NCI-H1930 (cell line): ENCODE measurements at places on chromosomes 7 and 10.

DNA sequence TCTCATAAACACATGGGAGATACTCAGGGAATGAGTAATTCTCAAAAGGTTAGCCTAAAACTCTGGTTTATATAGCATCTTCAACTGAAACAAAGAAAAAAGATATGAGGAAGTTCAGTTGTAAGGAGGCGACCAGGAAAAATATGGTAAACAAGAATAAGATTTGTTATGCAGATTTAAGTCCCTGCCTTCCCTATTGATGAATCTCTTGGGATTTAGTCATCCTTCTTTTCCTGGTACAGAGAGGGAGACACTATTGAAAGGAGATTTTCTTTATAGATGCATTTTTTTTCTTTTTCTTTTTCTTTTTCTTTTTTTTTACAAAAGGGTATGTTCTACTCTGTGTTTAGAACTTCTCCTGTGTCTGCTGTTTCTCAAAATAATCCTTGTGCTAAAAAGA, 557.5 kb downstream of the DNAJB9 start:
- no peak for DNase-seq

DNA sequence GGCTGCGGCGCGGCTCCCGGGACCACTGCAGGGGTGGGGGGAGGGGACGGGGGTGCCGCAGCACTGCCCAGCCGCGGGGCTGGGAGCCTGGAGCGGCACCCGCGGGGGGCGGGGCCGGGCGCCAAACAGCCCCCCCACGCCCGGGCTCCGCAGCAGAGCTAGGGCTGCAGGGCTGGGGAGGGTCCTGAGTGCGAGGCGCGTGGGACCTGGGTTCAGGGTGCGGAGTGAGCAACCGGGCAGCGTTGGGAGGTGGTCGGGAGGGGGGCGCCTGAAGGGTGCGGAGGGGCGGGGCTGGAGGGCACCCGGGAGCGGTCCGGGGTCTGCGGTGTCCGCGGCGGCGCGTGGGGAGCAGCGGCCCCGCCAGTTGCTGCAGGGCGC, 528 bp downstream of the CAMK2G start:
- no peak for DNase-seq

DNA sequence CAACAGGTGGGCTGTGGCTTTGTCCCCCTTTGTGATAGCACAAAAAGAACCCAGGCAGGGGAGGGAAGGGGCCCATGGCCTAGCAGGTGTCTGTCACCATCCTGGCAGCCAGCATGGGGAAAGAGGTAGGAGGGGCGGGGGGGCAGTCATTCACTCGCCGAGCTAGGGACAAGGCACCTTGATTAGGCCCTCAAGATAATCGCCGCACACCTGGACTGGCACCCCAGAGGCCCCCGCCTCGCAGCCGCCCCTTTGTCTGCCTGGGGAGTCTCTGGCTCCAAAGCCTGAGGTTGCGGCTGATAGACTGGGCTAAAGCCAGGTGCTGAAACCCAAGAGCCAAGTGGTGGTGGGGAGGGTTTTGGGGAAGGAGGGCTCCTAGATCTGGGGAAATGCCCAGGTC, 151.2 kb upstream of the PCBD1 start:
- no peak for DNase-seq

DNA sequence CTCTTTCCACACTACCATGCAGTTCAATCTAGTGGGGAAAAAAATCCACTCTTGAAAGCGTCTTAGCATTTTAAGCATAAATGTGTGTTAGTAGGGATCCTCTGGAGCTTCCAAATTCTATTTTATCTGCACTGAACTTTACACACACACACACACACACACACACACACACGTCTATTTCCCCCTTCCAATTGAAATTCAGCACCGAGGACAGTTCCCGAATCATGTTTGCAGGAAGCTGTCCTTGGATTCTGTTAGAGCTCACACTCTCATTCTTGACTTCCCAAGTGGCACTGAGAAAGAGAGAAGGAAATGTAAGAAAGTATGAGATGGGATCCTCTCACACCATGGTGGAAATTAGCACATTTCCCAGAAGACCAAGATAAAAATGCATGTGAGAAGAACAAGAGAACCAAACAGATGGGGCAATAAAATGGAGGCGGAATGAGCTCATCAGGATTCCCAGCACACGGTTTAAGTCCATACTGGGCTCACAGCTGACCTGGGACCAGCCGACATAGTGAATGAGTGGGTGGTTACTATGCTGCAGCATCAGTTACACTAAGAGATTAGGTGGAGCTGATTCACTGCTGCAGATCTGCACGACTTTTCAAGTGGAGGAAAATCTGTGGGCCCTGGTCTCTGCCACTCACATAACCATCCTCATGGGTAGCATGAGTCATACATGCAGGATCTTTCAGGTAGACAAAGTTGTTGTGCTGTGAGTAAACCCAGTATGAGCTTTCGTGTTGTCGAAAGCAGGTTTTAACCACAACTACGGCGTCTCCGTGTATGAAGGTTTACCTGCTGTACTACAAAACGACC, 3.3 kb upstream of the NPTX2 start:
- DNase-seq = no peak

DNA sequence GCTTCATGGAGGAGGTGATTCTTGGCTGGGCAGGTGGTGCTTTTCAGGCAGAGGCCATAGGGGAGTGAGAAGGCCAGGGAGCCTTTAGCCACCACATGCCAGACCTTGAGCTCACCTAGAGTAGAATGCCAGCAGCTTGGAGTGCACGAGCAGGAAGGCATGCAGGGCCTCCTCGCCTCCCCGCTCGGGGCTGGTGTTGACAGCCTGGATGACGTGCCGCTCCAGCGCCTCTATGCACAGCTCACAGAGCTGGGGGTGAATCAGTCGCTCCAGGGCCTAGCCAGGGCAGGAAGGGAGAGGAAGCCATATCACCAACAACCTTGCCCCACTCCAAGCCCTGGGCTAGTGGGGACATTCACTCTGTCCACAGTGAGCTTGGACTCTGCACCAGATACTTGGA, 15.7 kb downstream of the HPS1 start:
- no peak for DNase-seq

DNA sequence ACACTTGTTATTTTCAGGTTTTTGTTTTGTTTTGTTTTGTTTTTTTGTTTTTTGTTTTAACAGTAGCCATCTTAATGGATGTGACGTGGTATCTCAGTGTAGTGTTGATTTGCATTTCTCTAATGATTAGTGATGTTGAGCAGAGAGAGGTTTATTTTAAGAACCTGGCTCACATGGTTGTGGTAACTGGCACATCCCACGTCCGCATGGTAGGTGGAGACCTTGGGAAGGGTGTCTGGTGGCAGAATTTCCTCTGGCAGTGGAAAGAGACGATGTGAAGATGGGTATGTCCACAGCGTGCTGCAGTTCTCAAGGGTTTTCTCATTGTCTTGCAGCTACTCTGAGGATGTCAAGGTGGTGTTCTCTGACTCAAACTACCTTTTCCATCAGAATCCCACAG, 252.2 kb downstream of the GALNT17 start:
- DNase-seq = no peak

DNA sequence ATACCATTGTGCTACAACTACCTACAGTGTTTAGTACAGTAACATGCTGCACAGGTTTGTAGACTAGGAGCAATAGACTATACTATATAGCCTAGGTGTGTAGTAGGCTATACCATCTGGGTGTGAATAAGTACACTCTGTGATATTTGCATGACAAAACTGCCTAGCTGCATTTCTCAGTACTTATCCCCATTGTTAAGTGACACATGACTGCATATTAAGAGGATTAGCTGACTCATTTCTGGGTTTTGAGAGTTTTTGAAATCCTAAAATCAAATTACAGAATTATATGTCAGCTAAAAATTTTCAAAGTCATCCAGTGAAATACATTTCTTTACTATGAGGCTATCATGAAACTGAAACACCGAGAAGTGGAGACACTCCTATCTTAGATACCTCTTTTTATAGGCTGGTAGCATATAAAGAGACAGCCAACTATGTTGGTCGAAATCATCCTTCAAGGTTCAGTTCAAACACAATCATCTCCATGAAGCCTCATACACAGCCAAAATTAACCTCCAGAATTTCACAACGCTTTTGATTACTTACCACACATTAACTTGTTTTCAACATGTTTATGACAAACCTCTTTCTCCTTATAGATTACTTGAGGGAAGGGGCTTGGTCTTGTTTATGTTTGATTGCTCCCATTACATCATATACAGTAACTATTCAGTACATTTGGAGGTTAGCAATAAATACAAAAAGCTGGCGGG, 89.8 kb upstream of the ANK3 start:
- no peak for DNase-seq

GRCh38 chr10:33155720-33156638, 178.5 kb downstream of the NRP1 start:
- no peak for DNase-seq

GRCh38 chr10:47044741-47045140, 133.5 kb downstream of the PTPN20 start:
- DNase-seq = no peak

DNA sequence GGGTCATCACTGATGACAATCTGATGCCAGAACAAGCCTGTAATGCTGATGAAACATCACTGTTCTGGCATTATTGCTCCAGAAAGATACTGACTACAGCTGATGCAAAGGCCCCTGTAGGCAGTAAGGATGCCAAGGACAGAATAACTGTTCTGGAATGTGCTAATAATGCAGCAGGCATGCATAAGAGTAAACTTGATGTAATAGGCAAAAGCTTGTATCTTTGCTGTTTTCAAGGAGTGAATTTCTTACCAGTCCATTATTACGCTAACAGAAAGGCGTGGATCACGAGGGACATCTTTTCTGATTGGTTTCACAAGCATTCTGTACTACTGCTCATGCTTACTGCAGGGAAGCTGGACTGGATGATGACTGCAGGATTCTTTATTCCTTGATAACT, 18.7 kb downstream of the LCOR start:
- DNase-seq = no peak

DNA sequence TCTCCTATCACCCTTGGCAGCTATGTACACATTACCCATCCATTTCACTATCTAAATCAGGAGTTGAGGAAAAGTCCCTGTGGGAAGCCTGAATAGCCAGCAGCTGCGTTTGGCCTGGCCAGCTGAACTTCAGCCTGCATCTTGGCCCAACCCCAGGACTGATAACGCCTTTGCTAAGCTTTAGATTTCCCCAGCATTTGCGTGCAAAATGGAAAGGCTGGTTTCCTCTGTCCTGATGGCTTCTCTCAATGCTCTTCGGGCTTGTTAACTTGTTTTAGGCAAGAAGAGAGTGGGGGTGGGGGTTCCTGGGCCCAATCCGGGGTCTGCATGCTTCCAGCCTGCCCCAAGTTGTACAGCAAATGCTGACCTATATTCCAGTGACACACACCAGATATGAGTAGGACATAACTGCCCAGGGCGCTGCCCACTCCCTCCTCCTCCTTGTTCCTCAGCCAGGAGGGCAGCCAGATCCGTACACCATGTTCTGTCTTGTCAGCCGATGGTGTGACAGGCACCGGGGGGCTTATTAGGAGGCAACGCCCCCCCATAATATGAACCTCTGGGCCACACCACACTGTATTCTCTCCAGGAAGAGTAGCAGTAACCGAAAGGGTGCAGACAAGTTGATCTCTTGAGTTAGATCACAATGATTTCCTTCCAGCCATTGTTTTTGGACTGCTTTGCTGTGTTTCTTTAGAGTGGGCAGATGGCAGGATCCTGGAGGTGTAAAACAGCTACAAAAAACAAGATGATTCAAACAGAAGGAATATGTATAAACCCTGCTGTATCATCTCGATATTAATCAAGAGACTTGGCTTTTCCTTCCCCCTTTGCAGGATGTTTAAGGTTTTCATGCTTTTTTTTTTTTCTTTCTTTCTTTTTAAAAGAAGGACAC, 339.0 kb downstream of the RNLS start:
- DNase-seq = no peak

GRCh38 chr10:122782911-122783310, 62.7 kb downstream of the CUZD1 start:
- no peak for DNase-seq

DNA sequence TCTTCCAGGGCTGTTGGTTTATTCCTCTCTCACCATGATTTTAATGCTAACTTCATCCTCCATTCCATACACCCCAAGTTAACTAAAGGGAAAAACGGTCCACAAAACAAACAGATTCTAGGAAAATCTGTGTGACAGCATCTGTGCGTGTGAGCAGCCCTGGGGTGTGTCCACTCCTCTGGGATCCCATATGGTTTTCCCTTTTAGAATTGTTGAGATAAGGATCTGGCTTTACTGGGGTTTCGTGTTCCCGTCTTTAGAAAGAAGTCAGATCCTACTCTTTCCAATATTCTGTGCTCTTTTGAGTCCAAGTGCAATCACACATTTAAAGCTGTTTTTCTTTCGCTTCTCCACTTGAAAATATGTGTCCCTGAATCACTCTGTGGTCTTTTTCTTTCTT, 257.1 kb downstream of the KLF6 start:
- DNase-seq = no peak

- peak; percentile 16 for DNase-seq
These were observed 64.1 kb downstream of the PTPRZ1 start for GRCh38 chr7:121936951-121937623.

DNA sequence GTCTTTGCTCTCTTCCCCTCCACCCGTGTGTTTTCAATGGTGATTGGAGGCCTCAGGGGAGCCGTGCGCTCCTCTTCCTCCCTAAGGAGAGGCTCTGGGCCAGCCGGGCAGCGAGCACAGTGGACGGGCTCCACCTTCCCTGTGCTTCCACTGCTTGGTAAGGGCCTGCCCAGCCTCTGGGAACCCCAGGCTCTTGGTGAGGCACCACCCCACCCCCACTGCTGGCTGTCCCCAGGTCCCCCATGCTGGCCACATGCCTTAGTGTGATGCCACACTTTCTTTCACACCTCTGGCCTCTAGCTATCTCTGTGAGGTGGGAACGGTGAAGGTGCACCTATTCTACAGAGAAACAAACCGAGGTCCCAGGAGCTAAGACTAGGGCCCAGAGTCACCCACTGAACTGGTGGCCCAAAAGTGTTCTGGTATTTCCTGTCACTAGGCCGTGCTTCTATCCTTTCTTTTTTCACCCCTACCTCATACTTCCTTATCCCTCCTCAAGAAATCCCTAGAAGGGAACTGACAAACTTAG, 53.3 kb downstream of the UNC5B start:
- no peak for DNase-seq

DNA sequence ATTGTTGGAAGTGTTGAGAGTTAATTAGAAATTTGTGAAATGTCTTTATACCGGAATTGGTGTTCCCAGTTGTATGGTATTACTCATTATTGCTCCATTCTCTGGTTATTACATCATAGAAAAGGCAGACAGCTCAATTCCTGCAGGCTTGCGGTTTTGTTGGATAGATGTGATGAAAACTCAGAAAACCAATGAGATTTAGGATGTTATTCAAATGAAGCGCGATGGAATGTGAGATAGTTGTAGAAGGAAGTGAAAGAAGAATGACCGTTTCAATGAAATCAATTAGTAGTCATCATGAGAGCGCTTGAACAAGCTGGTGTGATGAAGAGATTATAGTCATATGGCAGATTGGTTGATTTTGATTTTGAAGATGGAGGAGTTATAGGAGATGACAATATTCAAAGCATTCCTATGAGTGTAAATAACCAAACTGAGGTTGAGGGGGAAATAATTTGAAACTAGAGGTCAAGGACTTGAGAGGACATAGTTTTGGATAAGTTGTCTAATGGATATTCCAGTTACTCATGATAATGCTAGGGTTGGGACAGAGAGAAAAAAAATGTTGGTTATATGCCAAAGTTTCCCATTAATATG, 991.5 kb downstream of the NRG3 start:
- no peak for DNase-seq
